ENCODE measurements at places on chromosomes 6 and 20. TPM values are rescaled to one million over a fixed set of nuclear protein-coding genes. Genes with fewer than 3 reads are reported as not detected.

GRCh38 chr20:53713328-53714056 is 119.9 kb upstream of the ZNF217 start:
- no peak for DNase-seq

DNA sequence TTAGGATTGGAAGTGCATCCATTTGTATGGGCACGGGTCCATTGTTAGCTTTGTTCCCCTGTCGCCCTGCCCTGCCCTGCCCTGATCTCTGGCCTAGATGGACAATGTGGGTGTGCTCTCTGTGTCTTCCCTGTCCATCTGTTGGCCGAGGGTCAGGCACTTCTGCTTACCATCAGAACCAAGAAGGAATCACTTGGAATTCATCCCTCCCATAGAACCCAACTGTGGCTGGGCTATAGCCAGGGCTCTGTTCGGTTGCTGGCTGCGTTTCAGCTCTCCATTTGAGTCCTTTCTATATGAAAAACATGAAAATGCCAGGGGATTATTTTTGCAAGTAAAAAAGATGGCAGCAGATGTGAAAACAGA is 26.6 kb upstream of the TULP4 start:
- DNase-seq: no peak

DNA sequence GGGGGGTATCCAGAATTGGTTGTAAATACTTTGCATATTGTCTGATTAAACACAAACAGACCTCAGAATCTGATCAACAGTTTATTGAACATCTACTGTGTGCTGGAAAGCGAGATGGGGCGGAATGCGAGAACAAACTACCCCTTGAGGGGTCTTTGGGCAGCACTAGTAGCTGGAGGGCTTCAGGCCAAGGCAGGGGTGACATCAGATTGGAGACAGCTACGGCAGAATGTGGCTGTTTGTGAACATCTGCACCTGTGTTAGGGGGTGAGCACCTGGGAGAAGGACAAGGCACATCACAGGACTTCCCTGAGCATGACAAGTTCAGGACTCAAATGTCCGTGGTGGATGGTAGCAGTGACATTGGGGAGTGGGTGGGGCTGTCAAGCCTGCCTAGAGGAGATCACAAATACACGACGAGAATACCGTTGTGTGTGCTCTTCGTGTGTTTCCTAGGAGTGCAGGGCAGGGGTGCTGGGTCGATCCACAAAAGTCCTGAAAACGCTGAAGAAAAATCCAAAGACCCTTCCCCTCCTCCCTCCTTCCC is 59.5 kb downstream of the SRC start:
- no peak for DNase-seq

Gene HLA-G
- not detected for total RNA-seq

DNA sequence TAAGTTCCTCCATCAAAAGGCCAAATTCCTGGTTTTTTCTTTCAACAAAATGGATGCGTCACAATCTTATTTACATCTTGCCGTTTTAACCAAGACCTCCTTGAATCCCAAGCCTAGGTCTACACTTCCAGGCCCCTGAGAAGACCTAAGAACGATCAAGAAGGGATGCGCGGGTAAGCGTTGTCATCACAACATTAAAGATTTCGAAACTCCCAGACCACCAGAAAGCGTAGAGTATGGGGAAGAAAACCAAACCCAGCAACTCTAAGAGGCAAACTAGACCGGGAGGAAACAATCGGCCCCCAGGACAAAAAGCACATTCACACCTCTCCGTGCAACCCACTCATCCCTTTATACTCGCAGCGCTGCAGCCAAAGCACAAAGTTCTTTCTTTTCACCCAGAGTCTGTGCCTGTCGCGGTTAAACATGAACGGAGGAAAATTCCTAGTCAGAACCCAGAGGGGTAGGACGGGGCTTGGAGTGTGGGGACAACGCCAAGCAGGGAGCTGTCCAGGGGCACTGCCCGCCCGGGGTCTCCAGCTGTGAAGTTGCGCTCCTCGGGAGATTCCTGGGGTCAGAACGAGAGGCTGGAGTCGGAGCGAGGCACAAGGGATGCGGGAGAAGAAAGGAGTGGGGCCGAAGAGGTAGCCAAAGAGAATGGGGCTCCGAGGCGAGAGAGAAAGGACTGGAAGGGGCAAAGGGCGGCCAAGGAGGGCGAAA is 725 bp downstream of the OSER1 start:
- no peak for DNase-seq

DNA sequence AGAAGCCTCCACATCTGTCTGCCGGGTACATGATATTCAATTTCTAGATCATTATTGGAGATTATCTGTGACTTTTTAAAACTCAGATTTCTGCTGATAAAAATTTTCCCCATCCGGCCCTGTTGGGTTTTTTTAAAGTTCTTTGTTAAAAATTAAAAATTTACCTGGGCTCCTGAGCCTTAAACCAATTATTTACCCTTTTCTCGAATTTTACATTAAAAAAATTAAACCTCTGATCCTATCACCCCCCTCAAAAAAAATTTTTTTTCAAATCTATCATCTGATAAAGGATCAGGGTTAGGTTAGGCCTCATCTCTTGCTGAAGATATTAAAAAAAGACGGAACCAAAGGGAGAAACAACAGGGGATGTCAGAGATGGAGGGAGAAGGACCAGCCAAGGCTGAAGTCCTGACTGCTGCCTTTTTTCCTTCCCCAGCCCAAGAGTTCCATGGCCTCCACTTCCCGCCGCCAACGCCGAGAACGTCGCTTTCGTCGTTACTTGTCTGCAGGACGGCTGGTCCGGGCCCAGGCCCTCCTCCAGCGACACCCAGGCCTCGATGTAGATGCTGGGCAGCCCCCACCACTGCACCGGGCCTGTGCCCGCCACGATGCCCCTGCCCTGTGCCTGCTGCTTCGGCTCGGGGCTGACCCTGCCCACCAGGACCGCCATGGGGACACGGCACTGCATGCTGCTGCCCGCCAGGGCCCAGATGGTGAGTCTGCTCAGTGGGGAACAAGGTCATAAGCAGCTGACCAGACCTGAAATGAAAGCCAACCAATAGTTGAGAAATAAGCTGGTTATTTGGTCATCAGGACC is 527 bp downstream of the NFKBIL1 start:
- no peak for DNase-seq

GRCh38 chr6:7763881-7764280 is 38.0 kb downstream of the BMP6 start:
- DNase-seq: no peak

- no peak for DNase-seq
Observed at GRCh38 chr6:29561606-29562181, 2.2 kb upstream of the UBD start.

GRCh38 chr6:52546678-52547077 is 30.2 kb downstream of the TRAM2 start:
- DNase-seq: no peak

Gene STX11
- total RNA-seq: 6.8 TPM

DNA sequence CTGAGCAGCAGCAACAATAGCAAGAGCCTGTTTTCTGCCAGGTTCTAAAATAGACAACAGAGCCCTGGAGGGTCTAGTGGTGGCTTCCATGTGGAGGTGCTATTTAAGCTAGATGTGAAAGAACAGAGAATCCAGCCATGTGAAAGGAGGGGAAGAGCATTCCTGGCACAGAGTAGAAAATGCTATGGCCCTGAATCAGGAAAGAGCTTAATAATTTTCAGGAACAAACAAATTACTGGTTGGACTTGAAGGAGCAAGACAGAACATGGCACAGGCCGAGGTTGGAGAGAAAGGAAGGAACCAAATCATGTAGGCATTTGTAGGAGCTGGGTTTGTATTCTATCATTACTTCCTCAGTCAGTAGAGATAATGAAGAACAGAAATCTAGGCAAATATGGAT is 98.3 kb downstream of the AIG1 start:
- DNase-seq: no peak

DNA sequence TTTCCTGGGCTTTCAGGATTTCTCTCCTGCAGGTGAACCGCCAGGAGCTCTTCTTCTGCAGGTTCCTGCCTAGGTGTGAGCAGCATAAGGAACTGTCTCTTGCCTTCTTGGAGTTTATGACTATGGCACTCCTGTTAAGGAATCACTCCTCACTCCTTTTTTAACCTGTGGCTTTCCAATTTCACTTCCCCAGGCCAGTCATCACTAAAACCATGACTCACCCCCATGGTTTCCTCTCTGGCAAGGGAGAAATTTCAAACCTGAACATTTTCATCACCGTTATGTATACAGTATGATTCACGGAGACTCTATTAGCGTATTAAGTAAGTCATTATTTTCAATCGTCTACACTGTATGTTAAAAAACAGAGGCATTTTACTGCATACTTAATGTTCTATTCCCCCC is 78.2 kb upstream of the ARID1B start:
- no peak for DNase-seq

Gene ACAT2
- 5.2 TPM for total RNA-seq

Gene ZSCAN23
- 1.5 TPM for total RNA-seq

- no peak for DNase-seq
Observed at GRCh38 chr6:12132351-12133222, 120.5 kb downstream of the HIVEP1 start.

DNA sequence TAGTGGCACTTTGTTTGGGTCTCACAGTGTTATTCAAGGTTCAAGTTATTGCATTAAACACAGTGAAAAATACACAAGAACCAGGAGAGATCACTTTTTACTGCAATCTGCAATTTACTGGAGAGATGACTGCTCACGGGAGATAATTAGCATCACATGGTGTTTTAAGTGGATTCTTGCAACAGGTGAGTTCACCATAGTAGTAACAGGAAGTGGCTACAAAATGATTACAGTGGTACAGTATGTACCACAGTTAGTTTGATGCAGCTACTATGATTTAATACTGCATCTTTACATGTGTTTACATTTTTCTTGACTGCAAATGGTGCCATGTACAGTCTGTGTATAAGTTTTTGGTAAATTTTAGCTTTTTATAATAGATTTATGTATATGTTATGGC is 96.5 kb upstream of the SCP2D1 start:
- no peak for DNase-seq

DNA sequence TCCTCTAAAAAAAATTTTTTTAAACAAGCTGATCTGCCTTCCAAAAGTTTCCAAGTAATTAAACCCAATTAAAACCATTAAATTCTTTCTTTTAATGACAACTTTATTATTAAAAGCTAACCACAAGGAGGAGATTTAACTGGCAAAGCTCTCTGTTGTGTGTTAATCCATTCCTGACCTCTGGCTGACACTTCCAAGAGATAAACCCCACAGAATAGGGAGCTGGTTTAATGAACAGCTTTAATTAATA is 230.8 kb downstream of the EYA2 start:
- no peak for DNase-seq

Gene DOK5
- total RNA-seq: 14.3 TPM

Gene BPIFB2
- total RNA-seq: not detected

GRCh38 chr6:26232940-26233648 is 131.9 kb upstream of the BTN3A2 start:
- no peak for DNase-seq

- no peak for DNase-seq
Observed at GRCh38 chr20:17678295-17678694, 3.7 kb downstream of the RRBP1 start.

Gene SLC22A7
- total RNA-seq: not detected

Gene PCSK2
- total RNA-seq: 0.74 TPM

Gene MUC21
- not detected for total RNA-seq

GRCh38 chr6:133916650-133917151 is 27.8 kb downstream of the TCF21 start:
- DNase-seq: peak; percentile 89

DNA sequence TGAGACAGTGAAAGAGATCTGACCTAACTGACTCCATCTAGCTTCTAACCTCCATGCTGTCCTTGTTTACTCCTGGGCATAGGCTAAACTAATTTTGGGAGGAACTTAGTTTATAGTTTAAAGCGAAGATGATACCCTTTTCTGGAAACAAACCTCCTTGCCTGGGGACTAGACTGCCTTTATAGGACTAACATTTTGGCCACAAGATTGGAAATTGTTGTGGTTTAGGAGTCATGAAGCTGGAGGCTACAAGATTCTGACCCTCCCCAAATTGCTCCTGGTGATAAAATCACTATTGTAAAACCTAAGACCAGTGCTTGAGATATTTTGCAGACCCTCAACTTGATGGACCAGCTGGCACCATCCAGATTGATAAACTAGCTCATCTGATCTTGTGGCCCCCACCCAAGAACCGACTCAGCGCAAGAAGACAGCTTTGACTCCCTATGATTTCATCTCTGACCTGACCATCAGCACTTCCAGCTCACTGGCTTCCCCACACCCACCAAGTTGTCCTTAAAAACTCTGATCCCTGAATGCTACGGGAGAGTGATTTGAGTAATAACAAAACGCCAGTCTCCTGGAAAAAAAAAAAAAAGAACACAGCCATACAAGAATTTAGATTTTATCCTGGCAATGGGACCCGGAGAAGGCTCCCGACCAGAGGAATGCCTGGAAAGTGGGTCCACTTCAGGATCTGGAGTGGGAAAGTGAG is 63.0 kb downstream of the ABHD12 start:
- no peak for DNase-seq

GRCh38 chr20:31838646-31839292 is 6.6 kb downstream of the FOXS1 start:
- DNase-seq: no peak

DNA sequence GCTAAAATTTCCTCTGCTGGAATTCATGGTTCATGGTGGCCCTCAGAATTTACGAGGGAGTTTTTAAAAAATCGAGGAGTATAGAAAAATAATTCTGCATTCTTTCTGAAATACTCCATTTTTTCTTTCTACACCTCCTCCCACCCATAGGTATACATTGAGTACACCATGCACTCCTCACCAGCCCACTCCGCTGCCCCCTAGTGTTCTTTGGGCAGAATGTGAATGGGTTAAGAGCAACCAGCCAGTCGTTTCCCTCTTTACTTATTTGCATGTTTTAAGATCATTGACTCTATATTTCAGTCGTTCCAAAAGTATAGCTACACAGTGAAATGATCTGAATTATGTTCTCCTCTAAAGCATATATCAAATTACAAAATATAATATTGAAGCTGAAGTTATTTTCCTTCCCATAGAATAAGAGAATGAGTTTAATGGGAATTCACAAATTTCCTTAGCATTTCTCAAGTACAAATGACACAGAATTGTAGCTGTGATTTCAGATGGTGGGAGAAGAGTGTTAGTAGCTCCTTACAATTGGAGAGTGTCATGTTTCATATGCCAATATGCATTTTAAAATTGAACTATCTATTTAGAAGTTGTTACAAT is 977.7 kb upstream of the SLC35B3 start:
- no peak for DNase-seq

- no peak for DNase-seq
Observed at GRCh38 chr6:52603000-52603795, 26.3 kb upstream of the TRAM2 start.

Gene TREM1
- 0.52 TPM for total RNA-seq

GRCh38 chr6:84882768-84883766 is 118.7 kb upstream of the TBX18 start:
- no peak for DNase-seq

GRCh38 chr6:95240514-95240913 is 336.8 kb upstream of the MANEA start:
- DNase-seq: no peak

- no peak for DNase-seq
Observed at GRCh38 chr20:23148731-23149570, 62.8 kb upstream of the CD93 start.

DNA sequence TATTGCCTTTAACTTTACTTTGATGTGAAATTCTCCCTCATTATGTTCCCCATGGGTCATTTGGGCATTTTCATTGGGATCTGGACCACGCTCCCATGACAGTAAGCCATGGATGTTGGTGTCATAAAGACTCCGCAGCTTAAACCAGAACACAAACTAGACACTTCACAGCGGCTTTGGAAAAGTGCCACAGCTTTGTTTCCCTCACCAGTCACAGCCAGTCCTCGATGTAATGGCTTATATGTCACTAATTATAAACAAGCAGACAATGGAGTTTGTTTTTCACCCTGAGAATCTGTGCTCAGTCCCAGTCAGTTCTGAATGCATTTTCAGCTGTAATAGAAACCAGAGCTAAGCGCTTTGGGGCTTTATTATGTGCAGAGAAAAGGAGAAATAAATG is 23.2 kb upstream of the DAAM2 start:
- DNase-seq: no peak

Gene OLIG3
- total RNA-seq: not detected
